Epithelial cell of prostate (primary cell): ENCODE measurements at places on chromosomes 4 and X.

DNA sequence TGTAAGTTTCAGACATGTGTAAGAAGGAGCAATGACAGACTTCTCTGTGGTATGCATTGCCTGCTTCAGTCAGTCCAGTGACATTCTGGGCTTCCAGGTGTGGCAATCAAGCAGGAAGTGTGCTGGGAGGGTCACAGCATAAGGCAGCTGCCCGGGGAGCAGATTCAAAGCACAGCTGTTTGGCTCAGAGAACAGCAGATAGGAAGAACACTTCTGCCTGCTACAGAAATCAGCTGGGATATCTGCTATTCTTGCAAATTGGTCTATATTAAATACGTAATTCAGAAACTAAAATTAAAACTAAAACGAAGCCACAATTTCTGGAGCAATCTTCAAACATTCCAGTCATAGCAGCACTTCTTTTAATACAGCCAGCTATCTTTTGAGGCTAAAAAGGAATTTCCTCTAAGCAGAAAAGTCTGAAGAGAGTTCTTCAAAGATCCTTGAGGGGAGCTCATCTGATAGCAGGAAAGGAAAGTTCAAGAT, 47.5 kb upstream of the GALNT7 start:
- no peak for DNase-seq

GRCh38 chr4:97646997-97647396, 496.3 kb downstream of the STPG2 start:
- no peak for DNase-seq

- DNase-seq = no peak
Observed at GRCh38 chr4:166195101-166195500, 322.1 kb downstream of the TLL1 start.

DNA sequence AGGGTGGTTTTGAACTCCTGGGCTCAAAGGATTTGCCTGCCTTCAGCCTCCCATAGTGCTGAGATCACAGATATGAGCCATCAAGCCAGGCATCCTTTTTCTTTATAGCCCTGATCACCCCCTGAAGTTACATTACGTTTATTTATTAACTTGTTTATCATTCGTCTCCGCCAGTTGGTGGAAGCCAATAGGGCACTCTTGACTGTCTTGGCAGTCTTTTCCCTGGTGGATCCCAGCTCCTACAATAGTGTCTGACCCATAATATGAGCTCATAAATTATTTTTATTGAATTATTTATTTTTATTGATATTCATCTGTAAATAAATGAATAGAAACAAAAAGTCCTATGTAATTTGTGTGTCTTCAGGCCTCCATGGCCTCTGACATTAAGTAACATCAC, 484.3 kb upstream of the FAT1 start:
- no peak for DNase-seq

DNA sequence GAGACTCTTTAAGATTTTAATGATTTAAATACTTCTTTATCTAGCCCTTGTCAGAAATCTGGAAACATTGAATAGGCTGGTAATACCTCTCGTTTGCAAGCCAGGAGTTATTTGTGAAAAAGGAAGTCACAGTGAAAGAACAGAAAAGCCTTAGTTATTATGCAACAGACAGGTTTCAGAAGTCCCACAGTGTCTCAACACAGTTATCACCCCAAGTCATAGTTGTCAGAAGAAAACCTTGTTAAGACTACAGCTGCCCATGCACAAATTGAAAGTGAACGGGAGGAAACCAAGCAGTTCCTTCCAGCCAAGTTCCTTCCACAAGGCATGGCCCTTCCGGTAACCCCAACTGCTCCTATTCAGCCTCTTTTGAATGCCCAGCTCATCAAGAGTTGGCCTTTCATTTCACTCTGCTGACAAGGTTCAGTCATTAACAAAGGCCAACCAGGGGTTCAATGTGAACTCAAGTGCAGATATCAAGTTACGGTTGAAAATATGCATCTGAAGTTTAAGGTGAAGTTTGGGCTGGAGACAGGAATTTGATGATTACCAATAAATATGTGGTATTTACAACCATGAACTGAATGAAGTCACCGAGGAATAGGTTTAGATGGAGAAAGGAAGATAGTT, 15.6 kb downstream of the ALPK1 start:
- no peak for DNase-seq

DNA sequence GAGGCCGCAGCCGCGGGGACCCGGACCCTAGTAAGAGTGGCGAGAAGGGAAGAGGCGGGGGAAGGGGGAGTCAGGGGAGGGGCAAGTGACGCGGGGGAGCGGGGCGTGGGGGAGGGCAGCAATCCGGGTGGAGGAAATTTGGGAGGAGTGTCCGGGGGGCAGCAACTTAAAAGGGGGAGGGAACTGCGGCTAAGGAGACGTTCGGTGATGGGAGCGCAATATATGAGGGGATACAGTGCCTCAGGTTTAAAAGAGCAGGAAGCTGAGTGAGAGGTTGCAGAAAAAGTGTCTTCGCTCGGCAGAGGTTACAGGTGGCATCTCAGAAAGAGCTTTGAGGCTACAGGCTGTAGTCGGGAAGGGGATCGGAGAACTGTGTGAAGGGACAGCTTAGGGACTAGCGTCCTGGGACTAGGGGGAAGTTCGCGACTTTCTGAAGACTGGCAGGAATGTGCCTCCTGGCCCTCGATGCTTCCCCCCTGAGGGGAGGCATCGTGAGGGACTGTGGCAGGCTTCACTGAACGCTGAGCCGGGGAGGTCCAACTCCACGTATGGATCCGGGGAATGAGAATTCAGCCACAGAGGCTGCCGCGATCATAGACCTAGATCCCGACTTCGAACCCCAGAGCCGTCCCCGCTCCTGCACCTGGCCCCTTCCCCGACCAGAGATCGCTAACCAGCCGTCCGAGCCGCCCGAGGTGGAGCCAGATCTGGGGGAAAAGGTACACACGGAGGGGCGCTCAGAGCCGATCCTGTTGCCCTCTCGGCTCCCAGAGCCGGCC, 519 bp downstream of the FOXO4 start:
- DNase-seq = no peak

GRCh38 chr4:175166020-175166419, 247.9 kb downstream of the ADAM29 start:
- no peak for DNase-seq
